ENCODE measurements at places on chromosomes 4 and X.

GRCh38 chr4:6529021-6529420 is 46.0 kb upstream of the MAN2B2 start:
- DNase-seq = no peak

- DNase-seq = peak; percentile 2
These were observed 133.6 kb upstream of the VAMP7 start for GRCh38 chrX:155747520-155747919.

GRCh38 chr4:122909683-122910082 is 12.7 kb downstream of the NUDT6 start:
- no peak for DNase-seq

- DNase-seq = no peak
These were observed 11.0 kb upstream of the IL3RA start for GRCh38 chrX:1325515-1326116.

DNA sequence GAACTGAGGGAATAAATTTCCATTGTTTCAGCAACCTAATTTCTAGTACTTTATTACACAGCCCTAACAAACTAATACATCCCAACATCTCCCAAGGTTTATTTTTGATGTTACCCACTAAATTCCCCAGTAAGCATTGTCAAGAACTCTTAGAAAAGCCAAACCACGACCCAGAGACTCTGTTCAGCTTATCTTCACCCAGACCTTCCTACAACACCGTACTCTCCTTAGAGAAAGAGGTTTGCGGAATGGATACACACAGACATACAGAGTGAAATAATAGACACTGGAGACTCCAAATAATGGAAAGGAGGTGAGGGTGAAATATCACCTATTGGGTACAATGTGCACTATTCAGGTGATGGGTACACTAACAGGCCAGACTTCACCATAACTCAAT is 75.6 kb downstream of the LRBA start:
- DNase-seq = no peak

DNA sequence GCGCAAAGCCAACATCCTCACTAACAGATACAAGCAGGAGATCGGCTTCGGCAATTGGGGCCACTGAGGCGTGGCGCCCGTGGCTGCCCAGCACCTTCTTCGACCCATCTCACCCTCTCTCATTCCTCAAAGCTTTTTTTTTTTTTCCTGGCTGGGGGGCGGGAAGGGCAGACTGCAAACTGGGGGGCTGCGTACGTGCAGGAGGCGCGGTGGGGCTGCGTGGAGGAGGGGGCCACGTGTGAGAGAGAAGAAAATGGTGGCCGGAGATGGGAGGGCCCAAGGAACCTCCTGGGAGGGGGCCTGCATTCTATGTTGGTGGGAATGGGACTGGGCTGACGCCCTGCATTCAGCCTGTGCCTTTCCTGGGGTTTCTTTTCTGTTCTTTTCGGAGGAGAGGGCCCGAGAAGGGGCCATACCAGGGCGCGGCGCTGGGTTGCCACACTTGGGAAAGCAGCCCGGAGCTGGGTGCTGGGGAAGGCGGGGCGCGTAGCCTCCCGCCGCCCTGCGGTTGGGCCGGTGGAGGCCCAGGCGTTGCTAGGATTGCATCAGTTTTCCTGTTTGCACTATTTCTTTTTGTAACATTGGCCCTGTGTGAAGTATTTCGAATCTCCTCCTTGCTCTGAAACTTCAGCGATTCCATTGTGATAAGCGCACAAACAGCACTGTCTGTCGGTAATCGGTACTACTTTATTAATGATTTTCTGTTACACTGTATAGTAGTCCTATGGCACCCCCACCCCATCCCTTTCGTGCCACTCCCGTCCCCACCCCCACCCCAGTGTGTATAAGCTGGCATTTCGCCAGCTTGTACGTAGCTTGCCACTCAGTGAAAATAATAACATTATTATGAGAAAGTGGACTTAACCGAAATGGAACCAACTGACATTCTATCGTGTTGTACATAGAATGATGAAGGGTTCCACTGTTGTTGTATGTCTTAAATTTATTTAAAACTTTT is 4.5 kb downstream of the MID1IP1 start:
- peak; percentile 84 for DNase-seq

DNA sequence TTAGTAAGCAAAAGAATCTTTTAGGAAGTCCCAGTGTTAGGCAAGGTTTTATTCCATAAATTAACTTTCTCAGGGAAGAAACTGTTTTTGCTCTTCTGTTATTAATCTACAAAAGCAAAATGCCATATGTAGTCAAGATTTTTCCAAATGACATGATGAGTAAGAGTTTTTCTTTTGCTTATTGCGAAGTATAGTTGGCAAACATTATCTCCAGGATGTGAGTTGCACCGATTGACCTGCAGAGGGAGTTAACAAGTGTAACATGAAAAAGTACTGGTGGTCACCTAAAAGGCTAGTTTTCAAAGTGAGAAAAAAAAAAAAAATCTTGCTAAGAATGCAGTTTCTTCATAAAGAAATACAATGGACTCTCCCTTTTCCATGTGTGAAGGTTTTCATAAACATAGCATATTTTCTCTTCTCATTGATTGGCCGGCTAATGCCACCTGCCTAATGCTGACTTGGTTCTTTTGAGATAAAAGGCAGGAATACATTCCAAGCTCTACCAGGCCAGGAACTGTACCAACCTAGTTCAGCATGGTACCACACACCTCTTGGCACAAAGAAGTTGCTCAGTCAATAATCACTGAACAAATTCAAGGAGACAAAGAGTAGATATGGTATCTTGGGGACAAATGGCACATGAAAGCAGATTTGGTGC is 100.2 kb downstream of the LNX1 start:
- DNase-seq = no peak

GRCh38 chr4:35463251-35463952 is 780.9 kb downstream of the ARAP2 start:
- DNase-seq = no peak

- no peak for DNase-seq
These were observed 1830.2 kb downstream of the STIM2 start for GRCh38 chr4:28690890-28691289.

DNA sequence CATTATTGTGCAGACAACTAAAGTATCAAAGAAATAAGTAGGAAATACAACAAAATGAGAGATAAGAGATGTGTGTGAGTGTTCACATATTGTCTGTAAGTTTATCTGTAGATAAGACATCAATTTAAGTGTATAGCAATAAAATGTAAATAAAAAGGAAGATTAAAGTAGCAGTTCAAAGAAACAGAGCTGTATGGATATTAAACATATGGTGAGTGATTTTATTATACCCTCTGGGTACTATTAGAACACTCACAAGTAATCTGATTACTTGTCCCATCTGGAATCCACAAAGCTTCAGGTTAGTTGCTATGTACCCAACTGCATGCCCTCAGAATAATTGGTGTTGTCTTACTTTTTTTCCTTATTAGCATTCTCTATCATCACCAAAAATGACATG is 747.9 kb upstream of the ADGRL3 start:
- no peak for DNase-seq

- no peak for DNase-seq
These were observed 238.9 kb downstream of the MAML3 start for GRCh38 chr4:139915037-139915436.

DNA sequence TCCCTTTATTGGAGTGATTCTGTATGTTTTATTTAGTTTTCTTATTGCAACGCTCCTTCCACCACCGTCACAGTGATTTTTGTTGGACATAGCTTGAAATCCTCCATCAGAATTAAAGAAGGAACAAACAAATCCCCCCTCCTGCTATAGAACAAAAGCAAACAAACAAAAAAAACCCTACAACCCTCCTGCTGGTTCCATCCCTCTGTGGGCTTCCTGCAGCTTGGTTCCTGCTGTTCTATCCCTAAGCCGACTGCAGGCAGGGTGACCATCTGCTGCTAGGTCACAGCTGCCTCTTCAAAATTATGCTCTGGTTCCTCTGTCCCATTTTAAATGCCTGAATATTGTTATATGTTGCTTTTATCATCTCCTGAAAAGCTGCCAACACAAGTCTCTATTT is 116.8 kb upstream of the AGA start:
- no peak for DNase-seq

DNA sequence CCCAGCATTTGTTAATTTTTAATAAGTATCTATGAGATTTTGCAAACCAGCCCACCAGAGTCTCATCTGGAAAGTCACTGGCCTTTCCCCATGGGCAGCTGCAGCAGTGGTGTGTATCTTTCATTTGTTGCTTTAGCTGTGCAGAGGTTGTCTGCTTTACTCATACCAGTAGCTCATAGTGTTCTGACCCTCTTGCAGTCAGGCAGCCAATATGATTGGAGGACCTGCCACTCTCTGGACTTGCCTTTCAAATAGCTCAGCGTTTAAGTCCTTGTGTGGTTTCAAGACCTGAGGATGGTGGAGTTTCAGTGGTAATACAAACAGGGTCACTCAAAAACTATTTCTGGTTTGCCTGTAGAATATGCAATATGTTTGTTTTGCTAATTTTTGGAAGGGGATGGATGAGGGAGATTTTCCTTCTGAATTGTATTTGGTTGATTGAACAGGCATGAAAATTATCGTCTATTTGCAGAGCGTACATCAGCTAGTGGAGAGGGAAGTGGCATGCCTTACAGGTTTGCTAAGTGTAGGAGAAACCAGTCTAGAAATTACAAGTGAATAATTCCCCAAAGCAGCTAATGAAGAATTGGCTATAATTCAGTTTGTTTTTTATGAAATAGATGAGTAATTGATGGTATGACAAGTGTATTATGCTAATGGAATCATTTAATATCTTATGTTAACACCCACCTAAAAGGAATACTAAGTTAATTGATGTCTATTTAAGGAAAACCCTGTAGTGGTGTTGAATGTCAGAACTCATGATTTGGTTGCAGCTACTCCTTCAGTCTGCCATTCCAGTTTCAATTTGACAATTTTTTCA is 8.9 kb downstream of the POLA1 start:
- DNase-seq = no peak

- DNase-seq = no peak
These were observed 691.3 kb upstream of the PCDH7 start for GRCh38 chr4:30028826-30029225.

DNA sequence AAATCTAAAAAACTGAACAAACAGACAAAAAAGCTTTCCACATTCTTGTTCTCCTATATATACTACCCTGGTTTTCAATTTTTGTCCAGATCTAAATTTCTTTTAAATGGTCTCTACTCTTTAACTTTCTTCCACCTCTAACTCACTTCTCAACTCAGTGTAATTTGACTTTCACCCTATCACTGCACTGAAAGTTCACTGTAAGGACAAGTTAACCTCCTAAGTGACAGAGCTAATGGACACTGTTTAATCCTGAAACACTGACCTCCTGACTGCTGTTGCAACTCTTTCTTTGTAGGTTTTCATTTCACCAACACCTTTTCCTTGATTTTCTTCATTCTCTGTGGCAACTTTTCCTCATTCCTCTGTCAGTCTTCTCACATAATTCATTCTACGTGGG is 50.0 kb downstream of the ATOH1 start:
- no peak for DNase-seq

- DNase-seq = peak; percentile 68
These were observed 44.2 kb downstream of the COQ2 start for GRCh38 chr4:83240379-83240875.

GRCh38 chrX:71466979-71467523 is 65.9 kb upstream of the OGT start:
- DNase-seq = no peak

- no peak for DNase-seq
These were observed 87.0 kb upstream of the RAPGEF2 start for GRCh38 chr4:159015841-159016240.

DNA sequence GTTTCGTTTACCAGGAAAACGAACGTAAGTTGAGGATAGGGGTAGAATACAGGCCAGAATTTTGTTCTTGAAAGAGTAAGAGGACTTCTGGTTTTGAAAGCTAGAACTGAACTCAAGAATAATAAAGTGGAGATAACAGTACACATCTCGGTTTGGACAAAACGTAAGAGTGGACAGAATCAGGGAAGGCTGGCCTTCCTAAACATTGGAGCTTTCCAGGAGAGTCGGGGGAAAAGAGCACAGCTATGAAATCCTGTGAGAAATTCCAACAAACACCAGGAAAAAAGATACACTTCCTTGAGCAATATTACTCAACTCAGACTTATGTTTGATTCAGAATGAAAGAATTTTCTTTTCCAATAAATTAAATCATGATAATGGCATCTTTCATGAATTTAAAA is 1.2 kb downstream of the CTSO start:
- no peak for DNase-seq

DNA sequence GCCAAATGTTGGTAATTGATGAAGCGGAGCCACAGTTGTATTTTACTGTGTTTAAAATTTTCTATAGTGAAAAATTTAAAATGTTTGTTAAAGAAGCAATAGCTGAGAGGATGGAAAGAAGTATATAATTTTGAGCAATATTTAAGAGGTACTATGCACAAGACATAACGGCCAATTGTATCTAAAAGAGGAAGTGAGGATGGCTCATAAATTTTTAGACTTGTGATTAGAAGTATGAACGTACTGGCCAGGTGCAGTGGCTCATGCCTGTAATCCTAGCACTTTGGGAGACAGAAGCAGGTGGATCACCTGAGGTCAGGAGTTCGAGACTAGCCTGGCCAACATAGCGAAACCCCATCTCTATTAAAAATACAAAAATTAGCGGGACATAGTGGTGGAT is 12.7 kb upstream of the HHIP start:
- DNase-seq = no peak

DNA sequence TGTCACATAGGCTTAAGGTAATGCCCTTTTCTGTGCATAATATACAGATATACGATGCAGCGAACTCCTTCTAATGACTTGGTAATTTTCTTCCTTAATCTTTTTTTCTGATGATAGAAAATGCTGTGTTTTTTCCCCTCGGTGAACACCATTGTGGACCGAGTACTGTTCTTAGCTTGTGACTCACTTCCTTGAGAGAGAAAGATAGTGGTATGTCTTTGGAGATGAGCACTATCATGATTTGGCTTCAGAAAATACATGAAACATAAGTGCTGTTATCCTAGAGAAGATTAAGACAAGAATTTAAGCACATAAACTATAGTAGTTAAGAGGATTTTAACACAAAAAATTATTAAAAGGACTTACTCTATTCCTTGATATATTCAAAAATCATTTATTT is 63.9 kb downstream of the RS1 start:
- no peak for DNase-seq

- no peak for DNase-seq
These were observed 356 bp downstream of the FRG1 start for GRCh38 chr4:189941005-189941450.

DNA sequence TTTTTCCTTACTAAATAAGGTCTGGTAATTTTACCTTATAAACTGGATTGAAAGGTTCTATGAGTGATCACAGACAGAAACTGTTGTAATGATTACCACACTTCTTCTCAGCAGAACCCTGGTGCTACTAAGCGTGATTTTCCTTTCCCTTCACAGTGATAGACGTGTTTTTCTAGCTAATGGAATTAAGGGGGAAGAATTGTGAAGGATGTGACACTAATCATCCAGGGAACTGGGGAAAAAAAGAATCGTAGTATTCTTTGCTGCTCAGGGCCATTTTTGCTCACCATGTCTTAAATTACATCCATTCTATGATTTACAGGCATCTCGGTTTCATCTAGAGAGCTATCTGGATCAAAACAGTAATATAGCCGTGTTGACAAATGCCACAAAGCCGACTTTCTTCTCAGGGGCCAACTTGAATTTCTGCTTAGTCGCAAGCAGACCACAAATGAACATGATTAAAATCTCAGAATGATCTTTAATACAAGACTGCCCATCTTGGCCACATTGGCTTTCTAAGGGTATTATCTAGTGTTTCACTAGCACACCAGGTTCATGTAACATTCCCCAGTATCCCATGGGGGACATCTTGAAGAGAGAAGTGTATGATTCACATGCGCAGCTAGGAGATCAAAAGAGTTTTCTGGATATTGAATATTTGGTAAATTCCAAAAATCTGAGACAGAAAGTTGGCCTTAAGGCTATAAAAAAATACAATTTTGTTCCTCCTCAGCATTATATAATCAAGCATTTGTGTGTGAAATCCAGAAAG is 154.0 kb downstream of the UGT8 start:
- DNase-seq = no peak

Data from CD14-positive monocyte (primary cell).